Lung (tissue), 17 donors: ENCODE measurements at places on chromosomes 3 and 15.

GRCh38 chr15:90839187-90840071 is 29.0 kb upstream of the FURIN start:
- no peak for DNase-seq

- DNase-seq: no peak
These were observed 588.7 kb upstream of the CBLB start for GRCh38 chr3:106457281-106458180.

DNA sequence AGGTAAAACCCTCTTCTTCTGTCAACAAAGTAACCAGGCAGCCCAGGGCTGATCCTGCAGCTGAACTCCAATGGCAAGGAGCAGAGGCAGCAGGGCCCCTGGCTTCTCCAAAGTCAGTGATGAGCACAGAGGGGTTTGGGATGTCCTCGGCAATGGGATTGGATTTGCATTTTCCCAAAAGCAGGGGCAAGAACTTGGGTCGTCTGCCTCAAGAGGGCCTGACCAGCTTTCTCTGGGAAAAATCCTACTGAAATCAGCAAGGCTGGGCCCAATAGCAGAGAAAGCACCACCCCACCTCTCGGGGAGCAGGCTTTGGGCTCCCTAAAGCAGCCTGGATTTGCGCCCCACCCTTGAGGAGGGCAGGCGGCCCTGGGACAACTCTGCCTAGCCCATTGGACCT is 210.0 kb upstream of the IGF1R start:
- no peak for DNase-seq

DNA sequence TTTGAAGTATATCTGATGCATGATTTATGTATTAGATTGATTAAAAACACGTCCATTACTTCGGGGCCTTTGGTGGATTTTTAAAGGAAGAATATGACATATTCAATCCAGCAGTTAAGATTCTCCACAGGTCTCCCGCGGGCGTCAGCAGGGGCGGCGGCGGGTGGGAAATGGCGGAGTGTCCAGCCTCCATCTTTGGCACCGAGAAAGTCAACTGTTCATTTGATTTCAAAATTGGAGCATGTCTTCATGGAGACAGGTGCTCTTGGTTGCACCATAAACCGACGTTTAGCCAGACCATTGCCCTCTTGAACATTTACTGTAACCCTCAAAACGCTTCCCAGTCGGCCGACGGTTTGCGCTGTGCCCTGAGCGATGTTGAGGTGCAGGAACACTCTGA is 7.2 kb upstream of the NANOGP8 start:
- DNase-seq: no peak

- DNase-seq: no peak
These were observed 344.6 kb downstream of the SV2B start for GRCh38 chr15:91444656-91445055.

GRCh38 chr3:152349392-152349791 is 80.7 kb downstream of the MBNL1 start:
- DNase-seq: no peak

- no peak for DNase-seq
These were observed 22.7 kb upstream of the ALCAM start for GRCh38 chr3:105343991-105344390.

DNA sequence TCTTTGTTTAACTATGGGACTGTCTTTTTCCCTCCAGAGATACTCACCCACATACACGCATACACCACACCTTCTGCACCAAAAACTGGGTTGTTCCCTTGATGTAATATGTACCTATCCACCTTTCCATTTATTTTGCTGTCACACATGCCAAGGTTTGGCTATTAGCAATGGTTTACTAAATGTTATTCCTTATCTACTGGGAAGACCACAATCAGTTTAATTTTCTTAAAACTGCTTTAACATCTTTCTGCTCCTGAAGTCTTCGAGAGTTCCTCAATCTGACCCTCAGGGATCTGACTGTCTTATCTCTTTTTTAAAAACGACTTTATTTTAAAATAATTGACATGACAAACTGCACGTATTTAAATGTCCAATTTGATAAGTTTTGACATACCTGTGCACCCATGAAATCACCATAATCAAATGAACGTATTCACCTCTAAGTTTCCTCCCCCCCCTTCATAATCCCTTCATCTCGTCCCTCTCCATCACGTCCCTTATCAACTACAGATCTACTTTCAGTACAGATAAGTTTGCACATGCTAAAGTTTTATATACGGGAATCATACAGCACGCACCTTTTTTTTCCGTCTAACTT is 805 bp upstream of the TRPM7 start:
- DNase-seq: no peak

GRCh38 chr3:66662894-66663293 is 162.1 kb upstream of the LRIG1 start:
- DNase-seq: no peak
